CD4-positive, alpha-beta T cell treated with Interleukin-4 for 1 hour (primary cell): ENCODE measurements at places on chromosomes 12 and 14.

- no peak for DNase-seq
Observed at GRCh38 chr12:51852404-51853137, 4.1 kb upstream of the FIGNL2 start.

- DNase-seq: no peak
Observed at GRCh38 chr14:95272057-95272456, 47.7 kb downstream of the CLMN start.

- DNase-seq: no peak
Observed at GRCh38 chr12:76337583-76337982, 10.6 kb downstream of the BBS10 start.

GRCh38 chr14:92515546-92516343 lies 2.2 kb downstream of the RIN3 start:
- no peak for DNase-seq

GRCh38 chr14:76546426-76547221 lies 170.7 kb downstream of the ESRRB start:
- DNase-seq: no peak

DNA sequence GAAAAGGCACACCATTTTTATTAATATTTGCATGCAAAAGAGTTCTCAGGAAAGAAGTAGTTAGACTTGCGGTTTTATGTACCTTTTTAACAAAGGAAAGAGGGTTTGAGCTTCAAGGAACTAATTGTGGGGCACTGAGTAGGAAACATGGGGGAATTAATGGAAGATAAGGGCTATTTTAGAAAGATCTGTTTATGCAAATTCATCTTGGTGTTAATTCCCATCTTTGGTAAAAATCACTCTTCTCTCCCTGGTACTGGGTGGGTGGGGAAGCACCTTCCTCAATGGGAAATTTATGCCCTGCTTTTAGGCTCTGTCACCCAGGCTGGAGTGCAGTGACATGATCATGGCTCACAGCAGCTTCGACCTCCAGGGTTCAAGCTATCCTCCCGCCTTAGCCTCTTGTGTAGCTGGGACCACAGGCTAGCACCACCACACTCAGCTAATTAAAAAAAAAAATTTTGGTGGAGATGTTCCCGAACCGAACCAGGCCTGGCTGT lies 30.1 kb upstream of the RESF1 start:
- no peak for DNase-seq

DNA sequence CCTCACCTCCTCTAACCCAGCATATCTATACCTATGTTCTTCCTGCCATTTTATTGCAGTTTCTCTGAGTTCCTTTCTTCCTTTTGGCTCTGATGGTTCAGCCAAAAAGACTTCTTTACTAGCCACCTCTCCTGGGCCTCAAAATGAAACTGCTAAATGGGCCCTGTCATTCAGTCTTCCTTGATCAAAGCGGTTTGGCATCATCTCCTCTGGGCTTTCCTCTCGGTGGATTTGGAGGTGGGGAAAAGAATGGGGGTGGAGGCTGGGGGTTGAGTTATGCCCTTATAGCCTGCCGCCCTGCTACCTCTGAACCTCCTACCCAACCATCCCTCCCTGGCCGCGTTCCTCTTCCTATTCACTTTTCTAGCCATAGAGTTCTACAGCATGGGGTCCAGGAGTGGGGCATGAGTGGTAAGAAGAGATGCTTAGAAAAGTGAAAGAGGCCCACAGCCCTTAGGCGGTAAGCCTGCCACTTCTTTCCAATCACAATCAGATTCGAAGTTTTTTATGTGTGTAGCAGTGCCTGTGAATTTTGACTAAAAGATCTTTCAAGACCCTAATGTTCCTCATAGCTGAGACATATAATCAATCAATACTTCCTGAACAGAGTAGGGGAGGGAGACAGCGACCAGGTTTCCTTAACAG lies 2.5 kb downstream of the AJUBA start:
- no peak for DNase-seq

GRCh38 chr14:30251017-30251416 lies 307.9 kb upstream of the G2E3 start:
- no peak for DNase-seq

DNA sequence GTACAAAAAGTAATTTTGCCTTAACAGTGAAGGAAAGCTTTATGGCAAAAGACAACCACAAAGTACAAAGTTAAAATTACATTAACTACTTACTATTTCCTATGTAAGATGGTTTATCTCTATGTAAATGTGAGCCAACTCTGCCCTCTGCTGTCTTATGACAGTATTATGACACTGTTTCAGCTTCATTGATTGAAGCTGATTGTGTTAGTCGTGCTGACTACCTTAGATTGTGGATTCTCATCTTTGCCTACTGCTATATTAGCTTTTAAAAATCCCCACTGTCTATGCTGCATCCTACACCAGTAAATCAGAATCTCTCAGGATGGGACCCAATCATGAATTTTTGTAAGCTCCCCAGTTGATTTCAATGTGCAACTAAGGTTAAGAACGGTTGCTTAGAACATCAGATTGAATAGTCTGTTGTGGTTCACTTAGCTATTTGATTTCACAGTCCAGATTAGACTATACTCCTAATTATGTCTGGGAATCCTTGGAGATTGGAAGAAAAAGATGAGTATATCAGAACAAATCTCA lies 12.2 kb upstream of the SPTB start:
- DNase-seq: peak; percentile 25

- DNase-seq: no peak
Observed at GRCh38 chr12:53191096-53191884, 10.6 kb upstream of the CSAD start.

- no peak for DNase-seq
Observed at GRCh38 chr12:97452230-97452629, 10.4 kb upstream of the RMST start.

GRCh38 chr14:101899263-101899662 lies 65.1 kb upstream of the DYNC1H1 start:
- DNase-seq: no peak

DNA sequence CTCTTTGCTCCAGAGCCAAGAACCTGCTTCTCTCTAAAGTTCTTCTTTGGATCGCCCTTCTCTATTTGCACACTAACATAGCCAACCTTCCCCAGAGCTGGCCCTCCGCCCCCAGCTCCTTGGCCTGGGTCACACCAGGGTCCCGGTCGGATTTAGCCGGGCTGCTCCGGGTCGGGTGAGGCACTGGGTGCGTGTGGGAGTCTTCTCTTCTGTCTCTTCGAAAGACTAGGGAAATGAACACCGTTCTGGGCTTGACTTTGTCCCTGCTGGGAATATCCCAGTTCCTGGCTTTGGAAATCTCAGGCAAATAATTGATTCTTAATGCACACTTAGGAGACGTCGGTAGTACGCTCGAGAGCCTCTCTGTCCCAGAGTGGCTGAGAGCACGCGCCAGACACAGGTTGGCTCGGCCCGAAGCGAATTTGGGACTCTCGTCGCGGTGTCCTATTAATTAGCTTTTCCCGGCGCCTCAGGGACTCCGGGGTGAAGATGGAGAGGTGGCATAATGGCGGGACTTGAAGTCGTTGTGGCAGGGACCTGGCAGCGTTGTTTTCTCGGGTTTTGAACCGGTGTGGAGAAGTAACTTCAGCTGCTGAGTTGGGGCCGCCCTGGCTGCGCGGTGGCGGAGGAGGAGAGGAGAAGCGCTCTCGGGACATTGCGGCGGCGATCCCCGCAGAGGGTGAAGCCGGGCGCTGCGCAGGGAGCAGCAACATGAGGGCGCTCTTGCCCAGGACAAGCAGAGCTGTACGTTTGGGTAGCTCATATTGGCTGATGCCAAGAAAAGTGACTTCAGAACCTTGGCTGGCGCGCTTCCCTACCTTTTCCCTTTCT lies 7.5 kb downstream of the FOXG1 start:
- no peak for DNase-seq

DNA sequence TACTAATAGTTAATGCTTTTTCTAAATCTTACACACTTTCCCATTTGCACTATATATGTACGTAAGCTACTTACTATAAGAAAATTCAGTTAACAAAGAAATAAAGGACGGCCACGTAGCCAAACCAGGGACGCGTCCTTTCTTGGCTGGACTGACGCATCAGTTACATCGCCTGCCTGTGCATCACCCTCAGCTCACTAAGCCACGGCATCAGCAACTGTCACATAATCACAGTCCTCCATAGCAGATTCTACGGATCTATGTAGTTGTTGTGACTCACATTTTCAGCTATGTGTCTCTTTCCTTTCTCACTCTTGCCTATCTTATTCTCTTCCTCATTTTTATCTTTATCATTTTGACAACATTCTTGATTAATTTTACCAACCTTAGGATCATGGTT lies 38.1 kb upstream of the C12orf50 start:
- no peak for DNase-seq

- no peak for DNase-seq
Observed at GRCh38 chr14:76488551-76488950, 112.6 kb downstream of the ESRRB start.

DNA sequence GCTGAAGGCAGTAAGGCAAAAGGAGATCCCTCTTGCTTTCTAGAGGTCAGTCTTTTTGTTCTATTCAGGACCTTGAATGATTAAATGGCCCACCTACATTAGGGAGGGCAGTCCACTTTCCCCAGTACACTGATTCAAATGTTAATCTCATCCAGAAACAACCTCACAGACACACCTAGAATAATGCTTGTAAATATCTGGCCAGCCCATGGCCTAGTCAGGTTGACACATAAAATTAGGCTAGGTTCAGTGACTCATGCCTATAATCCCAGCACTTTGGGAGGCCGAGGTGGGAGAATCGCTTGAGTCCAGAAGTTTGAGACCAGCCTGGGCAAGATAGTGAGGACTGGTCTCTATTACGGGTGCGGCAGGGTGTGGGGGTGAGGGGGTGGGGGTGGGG lies 43.5 kb downstream of the MIPOL1 start:
- DNase-seq: no peak

GRCh38 chr12:79765157-79765556 lies 74.4 kb upstream of the PAWR start:
- no peak for DNase-seq
